ENCODE measurements at places on chromosomes 13 and 19.

DNA sequence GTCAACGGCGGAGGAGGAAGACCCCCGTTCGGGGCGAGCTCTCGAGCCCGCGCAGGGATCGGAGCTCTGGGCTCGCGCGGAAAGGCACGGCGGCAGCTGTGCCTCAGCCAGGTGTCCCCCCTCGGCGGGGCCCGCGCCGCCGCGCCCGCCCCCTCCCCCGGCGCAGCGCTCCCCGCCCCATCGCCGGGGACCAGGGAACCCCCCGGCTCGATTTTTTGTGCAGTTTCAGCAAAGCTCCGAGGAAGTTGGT, 110.0 kb downstream of the KCNRG start:
- no peak for DNase-seq

DNA sequence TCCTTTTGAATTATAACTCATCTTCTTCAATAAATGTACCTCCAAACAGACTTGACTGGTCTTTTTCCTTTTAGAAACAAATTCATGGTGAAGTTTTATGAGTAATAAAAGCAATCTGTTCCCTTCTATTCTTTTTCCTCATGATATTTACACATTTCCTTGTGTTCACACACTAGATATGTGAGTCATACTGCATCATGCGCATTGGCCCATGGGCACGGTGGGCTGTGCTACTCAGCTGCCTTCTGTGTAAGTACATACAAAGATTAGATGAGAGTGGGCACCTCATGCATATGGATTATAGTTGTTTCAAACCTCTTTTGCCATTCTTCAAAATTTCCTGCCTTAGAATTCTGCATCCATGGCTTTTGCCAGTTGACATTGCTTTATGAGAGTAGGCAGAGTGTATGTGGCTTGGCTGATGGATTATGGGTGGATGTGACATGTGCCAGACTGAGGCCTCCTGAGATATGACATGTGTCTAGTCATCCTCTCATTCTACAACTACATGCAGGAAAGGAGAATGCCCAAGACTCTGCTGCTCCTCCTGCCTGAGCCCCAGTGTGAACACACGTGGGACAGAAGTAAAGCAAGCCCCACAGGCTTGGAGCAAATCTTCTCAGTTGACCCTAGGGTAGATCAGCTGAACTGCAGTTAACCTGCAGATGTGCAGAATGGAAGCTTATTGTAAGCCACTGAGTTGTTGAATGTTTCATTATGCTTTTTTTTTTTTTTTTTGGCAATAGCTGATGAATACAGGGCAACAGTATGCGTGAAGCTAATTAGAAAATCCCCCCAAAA, 109.9 kb downstream of the RBM26 start:
- no peak for DNase-seq

- no peak for DNase-seq
Measured at GRCh38 chr19:4326837-4327251, 11.8 kb downstream of the STAP2 start.

DNA sequence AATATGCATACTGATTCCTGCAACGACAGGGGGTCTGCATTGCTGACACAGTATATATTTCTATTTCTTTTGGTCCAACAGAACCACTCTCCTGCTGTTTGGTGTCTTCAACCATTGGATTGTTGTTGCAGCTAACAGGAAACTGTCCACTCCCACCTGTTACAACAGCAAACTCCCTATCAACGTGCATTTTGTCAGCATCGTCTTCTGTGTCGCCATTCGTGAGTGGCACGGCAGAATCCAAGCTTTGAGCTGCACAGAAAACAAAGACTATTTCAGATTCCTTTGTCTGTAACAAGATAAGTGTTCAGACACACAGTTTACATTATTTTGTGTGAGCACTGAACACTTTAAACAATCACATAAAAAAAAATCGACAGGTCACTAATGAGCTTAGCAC, 31.3 kb downstream of the ANKRD10 start:
- DNase-seq = no peak

- DNase-seq = no peak
Measured at GRCh38 chr13:46101484-46102254, 3.2 kb downstream of the CPB2 start.

- DNase-seq = no peak
Measured at GRCh38 chr13:38369058-38369457, 19.4 kb downstream of the UFM1 start.

GRCh38 chr19:14450168-14450874, 17.2 kb downstream of the PKN1 start:
- no peak for DNase-seq

DNA sequence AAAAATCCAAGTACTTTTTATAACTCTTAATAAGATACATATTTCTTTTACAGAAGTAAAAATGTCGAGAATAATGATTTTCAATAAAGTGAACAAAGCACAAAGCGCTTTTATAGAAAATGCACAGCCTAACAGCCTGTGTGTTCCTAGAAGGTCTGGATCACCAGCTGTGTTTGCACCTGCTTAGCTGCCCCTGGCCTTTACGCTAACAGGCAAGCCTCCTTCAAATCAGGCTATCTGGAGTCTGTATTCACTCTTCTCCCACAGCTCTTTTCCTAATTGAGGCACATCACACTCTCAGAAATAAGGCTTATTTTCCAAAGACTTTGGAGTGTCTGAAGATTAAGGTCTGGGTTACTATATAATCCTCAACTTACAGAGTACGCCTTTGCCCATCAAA, 183.1 kb downstream of the LHFPL6 start:
- DNase-seq = no peak

GRCh38 chr13:20141238-20142022, 19.4 kb downstream of the GJA3 start:
- no peak for DNase-seq

DNA sequence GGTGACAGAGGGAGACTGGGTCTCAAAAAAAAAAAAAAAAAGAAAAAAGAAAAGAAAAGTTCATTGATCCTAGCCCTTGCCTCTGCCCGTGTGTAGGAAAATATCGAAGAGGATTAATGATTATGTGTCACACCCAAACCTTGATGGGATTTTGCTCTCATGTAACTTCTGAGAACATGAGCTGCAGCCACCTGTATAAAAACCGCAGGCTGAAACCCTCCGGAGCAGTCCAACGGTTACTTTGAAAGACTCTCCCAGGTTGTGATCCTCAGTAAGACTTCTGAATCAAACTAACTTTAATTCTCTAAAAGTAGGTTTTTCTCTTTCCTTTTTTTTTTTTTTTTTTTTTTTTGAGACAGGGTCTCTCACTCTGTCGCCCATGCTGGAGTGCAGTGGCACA, 4.3 kb upstream of the PSMC4 start:
- no peak for DNase-seq

DNA sequence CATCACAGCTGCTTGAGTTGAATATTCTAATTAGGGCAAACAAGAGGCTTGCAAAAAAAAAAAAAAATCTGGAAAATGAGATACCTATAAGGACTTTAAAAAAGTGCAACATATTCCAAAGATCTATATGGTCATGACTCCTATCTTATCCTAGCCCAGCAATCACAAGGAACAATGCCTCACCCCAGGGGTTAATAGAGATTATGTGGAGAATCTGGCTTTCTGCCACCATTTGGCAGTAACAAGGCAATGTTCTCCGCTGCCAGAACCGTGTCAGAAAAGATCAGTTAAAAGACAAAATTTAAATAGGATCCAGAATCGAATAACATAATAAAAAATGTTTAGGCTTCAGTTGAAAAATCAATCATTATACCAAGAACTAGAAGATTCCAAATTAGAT, 1643.2 kb upstream of the PRR20A start:
- DNase-seq = no peak

DNA sequence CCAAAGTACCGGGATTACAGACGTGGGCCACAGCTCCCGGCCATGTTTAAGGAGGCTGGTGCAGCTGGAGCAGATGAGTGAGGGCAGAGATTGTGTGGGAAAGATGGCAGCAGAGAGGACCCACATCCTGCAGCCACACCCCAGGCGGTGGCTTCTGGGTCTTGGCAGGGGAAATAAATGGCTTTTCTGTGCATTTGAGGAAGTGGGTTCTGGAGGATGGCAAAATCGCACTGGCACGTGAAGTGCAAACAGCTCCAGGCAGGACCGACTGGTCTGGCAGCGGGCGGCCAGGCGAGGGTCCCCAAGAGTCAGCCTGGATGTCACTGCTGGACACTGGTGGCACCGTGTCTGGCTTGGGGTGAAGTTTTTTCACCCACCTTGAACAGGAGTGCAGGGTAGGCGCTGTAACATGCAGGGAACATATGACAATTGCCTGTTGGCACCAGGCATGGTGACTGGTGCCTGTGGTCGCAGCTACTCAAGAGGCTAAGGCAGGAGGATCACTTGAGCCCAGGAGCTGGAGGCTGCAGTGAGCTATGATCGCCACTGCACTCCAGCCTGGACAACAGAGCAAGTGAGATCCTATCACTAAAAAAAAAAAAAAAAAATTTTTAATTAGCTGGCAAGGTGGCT, 8.4 kb downstream of the B3GNT3 start:
- DNase-seq = no peak

DNA sequence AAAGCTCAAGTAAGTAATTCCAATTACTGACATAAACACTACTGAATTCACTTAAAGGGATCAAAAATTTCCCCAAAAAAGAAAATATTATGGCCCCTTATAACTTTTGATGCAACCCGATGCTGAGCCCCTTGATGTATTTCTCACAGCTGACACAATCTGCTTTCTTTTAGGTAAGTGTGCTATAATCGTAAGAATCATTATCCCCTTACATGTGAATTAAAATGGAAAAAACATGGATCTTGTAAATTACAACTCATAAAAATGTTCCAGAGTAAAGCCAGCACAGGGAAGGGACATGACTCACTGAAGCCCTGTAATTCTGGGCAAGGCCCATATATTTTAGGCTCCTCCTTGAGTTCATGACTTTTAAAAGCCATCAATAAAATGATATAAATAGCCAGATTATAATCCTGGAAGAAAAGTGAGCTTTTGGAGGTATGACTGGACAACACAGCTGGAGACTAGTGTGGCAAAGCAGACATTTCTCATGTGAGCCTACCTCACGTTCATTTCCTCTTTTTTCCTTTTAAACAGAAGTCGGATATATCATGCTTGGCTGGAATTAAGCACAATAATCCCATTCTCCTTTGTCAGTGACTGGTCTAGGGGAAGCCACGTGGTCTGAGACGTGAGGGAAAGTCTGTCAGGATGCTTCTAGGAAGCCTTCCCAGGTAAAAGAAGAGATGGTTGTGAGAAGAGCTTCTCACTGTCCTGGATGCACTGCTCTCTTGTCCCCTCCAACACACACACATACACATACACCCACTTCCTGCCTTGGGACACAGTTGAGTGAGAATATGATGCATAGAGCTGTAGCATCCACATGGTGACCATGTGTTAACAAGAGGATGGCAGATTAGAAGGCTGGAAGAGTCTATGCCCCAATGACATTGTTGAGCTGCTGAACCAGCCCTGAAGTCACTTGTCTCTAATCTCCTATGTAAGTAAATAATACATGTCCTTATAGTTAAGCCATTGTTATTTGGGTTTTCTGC, 165.4 kb downstream of the RGCC start:
- DNase-seq = peak; percentile 46

- DNase-seq = no peak
Measured at GRCh38 chr13:51556740-51557139, 27.5 kb upstream of the WDFY2 start.

GRCh38 chr19:10878253-10878652, 6.9 kb downstream of the CARM1 start:
- DNase-seq = no peak

Data from astrocyte of the spinal cord (primary cell).